ENCODE measurements at places on chromosomes 6 and 20. TPM values are rescaled to one million over a fixed set of nuclear protein-coding genes. Genes with fewer than 3 reads are reported as not detected.

GRCh38 chr6:159473475-159474263 lies 219.4 kb downstream of the SOD2 start:
- no peak for DNase-seq

DNA sequence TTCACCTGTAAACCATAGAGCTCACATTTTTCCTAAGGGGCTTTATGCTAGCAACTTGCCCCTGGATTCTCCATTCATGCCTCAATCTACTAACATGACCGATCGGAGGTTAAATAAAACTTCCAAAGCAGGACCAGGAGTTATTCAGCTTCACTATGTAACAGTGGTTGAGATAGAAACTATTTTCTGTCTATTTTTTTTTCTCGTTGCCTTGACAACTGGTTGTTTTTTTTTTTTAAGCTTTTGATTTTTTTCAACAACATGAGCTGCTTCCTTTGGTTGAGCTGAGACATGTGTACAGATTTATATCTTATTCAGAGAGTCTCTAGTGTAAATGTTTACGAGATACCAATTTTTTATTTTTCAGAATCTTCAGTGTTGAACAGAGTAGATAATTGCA lies 85.7 kb downstream of the SHLD1 start:
- DNase-seq: no peak

DNA sequence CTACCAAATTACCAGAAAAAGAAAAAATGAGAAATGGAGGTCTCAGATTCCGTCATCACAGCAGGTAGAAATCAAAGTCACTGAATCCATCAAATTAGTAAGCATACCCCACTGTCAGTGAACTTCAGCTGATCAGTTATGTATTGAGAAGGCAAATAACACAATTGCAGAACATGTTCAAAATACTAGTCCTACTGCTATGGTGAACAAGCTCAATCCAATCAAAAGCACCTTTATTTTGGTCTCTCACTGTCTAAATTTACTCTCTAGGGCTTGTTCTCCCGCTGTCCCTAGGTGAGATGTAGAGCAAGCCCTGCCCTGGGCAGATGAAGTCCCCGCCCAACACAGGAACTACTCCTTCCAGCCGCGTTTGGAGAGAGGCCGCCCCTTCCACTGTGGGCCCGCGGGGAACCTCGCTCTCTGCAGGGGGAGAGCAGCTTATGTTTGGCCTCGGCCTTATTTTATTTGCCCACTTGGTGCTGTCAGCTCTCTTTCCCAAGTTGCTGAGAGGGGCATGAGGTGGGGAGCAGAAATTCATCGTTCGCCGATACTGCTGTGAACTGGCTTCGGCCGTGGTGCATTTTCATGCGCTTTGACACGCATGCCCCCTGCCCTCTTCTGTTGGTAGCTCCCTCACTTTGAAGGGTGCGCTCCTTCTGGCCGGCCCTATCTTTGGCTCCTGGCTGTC lies 14.3 kb upstream of the MAP1LC3A start:
- DNase-seq: no peak

DNA sequence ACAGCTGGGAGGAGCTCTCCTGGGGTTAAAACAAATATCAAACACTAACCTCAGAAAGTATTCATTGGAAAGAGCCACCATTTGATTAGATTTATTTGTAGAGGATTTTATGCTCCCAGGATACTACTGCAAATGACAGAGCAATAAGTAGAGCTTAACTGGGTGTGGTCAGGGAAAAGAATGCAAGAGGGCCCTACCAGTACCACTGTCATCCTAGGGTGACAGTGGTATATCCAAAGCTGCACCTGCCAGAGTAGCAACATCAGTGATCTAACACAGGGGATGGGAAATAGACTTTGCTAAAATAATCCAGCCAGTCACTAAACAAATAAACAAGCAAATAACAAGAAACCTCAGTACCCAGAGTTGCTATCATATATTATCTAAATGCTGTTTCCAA lies 29.7 kb downstream of the ERGIC3 start:
- no peak for DNase-seq

- DNase-seq: no peak
Measured at GRCh38 chr20:25039697-25040437, 18.1 kb downstream of the ACSS1 start.

DNA sequence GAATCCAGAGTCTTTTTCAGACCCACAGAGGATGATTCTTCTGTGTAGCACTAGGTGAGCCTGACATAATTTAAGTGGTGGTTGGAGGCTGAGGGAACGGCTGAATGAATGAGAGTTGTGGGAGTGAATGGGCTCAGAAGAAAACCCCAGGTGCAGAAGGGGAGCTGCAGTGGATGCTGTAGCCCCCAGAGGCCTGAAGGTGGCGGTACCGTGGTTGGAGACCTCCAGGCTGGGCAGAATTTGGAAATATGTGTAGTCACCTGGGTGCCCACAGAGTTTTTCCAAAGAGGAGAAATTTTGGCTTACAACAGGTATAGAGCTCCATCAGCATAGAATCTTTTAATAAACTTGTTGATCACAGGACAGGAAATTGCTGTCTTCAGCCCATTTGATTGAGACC lies 6.5 kb upstream of the RAET1G start:
- DNase-seq: peak; percentile 45

DNA sequence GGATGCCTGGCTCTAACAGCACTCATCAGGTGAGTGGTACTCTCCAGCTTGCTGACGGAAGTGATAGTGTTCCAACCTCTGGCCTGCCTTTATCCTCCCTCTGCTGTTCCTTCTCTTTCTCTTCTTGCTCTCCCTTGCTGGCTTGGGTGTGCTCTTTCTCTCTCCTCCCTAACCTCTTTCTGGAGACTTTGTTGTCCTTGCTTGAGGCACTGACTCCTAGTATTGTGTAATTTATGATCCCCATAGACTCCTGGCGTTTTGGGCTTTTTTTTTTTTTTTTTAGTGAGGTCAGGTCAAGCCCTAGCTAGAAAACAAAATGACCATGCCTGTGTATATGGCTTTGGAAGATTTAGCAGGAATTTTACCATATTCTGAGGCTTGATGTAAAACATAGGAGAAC lies 84.7 kb upstream of the MRAP2 start:
- DNase-seq: no peak

CDC40 gene
- total RNA-seq: 39.7 TPM

C6orf52 gene
- 1.0 TPM for total RNA-seq

LINC00237 gene
- total RNA-seq: not detected

BHLHE23 gene
- not detected for total RNA-seq

FOXQ1 gene
- total RNA-seq: not detected
